Stimulated activated CD8-positive, alpha-beta memory T cell treated with anti-CD3 and anti-CD28 coated beads, Interleukin-12 subunit alpha, Interleukin-12 subunit beta, amount 100 ng/mL, for 4 hours (primary cell): ENCODE measurements at places on chromosomes 12 and 14.

GRCh38 chr12:96907671-96908422 is 790 bp downstream of the NEDD1 start:
- no peak for DNase-seq

GRCh38 chr14:71130491-71131179 is 223.4 kb downstream of the PCNX1 start:
- DNase-seq: no peak

GRCh38 chr14:53553221-53553620 is 400.1 kb upstream of the DDHD1 start:
- DNase-seq: no peak

- DNase-seq: no peak
These were observed 29.1 kb downstream of the C14orf132 start for GRCh38 chr14:96067985-96068930.

GRCh38 chr14:41299924-41300323 is 306.8 kb upstream of the LRFN5 start:
- no peak for DNase-seq

DNA sequence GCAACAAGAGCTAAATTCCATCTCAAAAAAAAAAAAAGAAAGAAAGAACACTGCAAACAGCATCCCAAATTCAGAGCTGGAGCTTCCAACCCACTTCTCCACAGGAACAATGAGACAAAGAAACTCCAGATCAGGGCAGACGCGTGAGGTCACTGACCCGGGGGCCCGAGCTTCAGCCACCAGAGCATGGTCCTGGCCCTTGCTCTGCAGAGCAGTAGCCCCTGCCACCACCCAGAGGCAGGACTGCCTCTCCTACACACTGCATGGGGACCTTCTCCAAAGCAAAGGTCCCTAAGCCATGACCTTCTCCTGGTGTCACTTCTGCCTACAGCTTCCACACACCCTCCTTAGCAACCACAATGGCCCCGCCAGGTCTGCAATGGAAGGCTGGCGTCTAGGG is 53.1 kb downstream of the CCNK start:
- no peak for DNase-seq

DNA sequence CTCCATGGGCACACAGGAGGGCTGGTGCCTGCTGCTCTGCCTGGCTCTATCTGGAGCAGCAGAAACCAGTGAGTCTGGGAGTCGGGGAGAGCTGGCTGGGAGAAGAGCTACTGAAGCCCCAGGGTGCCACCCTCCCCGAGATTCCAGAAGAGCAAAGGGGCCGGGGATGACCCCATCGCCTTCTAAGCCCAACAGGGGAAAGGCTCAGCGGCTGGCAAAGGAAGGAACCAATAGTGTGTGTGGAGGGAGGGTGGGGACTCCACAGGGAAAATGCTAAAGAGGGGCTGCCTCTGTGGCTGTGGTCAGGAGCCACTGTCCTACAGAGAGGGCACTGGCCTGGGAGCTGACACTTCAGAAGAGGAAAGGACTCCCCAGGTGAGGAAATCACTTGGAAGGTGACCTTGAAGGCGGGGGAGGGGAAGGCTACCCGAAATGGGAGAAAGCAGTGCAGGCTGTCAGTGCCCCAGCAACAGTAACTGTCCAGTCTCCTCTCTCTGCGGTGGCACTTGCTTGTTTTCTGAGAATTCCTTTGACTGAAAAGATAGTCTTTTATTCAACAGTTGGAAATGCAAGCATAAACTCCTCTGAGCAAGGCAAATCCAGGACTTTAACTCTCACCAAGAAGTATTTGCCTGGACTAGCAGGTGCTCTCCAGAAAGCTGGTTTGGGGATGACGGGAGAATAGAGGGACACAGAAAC is 552 bp downstream of the TAPBPL start:
- no peak for DNase-seq

DNA sequence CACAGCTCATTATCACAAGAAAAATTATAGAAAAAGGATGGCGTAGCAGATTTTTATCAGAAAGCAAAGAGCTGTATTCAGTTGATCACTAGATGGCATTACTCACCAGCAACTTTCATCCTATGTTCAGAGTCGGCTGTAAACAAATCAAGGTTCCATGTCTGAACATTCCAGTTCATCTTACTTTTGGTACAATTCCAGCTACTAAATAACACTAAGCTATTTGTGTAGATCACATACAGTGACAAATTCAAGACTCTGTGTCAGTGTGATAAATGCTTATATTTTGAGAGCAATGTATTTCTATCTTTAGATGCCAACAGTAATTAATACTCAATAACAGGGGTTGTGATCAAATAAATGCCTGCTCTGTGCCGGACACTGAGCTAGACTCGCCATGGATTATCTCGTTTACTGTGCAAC is 30.1 kb downstream of the NRDE2 start:
- DNase-seq: no peak

DNA sequence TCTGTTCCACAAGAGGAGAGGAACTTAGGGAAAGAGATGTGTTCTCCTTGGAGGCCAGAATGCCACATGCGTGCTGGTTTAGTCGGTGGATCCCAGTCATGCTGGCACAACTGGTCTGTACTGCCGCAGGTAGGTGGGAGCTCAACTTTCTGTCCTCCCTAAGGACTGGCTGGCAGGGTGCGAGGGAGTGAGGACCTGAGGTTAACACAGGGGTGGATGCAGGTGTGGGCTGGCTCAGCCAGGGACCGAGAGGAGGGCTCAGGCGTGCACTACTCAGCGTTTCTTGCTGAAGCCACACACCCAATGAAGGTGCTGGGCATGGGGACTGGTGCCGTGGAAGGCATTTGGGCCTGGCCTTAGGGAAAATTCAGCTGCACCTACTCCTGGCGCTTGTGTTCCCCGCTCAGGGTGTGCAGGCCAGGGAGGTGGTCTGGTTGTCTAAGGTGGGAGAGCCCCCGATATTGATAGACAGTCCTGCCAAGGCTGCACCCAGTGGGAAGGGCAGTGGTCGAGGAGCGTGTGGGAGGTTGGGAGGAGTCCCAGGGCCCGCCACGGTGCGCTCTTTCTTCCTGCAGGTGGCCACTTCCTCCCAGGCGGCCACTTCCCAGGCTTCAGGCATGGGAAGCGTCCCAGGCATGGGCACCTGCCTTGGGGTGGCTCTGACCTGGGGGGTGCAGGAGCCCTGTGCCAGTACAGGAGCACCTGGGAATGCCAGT is 138.4 kb downstream of the ADGRD1 start:
- DNase-seq: no peak

DNA sequence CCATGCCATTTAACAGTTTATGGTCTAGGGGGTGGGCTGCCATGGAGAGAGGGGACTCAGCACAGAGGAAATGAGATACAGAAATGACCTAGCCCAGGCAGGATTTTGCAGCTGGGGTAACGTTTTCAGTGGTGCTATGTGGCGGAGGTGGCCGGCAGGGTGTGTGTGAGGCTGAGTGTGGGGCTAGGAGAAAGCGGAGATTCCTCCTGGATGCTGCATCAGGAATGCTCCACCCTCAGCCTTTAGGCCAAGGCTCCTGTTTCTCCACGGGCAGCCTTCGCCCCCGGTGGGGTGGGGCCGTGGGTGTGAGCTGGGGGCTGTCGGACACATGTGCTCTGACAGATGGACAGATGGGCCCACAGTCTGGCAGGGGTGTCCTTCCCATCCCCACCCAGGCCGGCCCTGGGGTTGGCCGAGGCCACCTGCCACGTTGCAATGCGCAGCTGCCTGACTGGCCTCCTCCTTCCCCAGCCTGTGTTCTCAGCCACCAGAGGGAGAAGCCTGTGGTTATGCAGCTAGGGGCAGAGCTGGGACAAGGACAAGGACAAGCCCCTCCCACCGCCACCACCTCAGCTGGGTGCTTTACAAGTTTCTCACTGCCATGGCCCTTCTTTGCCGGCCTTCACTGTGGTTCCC is 44.3 kb downstream of the TEAD4 start:
- no peak for DNase-seq

GRCh38 chr12:65208125-65208524 is 38.7 kb downstream of the LEMD3 start:
- no peak for DNase-seq

GRCh38 chr14:73255693-73256225 is 18.5 kb downstream of the PAPLN start:
- DNase-seq: no peak

GRCh38 chr14:103544388-103545218 is 15.6 kb downstream of the TRMT61A start:
- no peak for DNase-seq

- DNase-seq: no peak
These were observed 8.9 kb upstream of the B4GALNT1 start for GRCh38 chr12:57641699-57642442.

DNA sequence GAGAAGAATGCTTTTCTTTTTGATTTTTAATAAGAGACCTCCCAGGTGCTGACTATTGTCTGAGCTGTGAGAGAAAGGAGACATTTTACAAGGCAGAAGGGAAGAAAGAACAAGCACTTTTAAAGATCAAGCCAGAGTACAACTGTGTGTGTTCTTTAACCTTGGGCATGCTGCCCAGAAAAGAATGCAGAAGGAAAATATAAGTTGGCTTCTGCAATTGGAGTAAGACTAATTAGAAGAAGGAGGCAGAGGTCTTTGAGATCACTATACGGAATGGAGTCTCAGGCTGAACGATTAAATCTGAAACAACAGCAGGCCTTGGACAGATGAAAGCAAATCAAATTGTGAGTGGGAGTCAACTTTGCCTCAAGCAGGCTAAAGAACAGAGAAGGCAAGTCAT is 230.5 kb downstream of the ATP23 start:
- DNase-seq: no peak
